ENCODE measurements at places on chromosomes 5 and 9. TPM values are rescaled to one million over a fixed set of nuclear protein-coding genes. Genes with fewer than 3 reads are reported as not detected.

DNA sequence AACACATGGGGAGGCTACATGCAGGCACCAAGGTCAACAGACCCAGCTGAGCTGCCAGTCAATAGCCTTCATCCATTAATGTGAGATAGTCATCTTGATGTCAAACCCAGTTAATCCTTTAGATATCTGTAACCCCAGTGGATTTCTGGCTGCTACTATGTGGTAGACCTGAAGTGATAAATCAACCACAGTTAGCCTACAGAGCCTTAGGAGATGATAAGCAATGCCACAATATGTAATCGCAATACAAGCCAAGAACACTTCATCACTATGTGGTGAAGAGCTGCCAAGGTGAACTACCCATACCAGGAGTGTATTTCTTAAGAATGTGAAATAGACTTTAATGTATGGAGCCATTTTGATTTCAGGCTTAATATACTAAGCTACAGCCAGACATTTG is 1175.5 kb downstream of the DTWD2 start:
- no peak for DNase-seq

DNA sequence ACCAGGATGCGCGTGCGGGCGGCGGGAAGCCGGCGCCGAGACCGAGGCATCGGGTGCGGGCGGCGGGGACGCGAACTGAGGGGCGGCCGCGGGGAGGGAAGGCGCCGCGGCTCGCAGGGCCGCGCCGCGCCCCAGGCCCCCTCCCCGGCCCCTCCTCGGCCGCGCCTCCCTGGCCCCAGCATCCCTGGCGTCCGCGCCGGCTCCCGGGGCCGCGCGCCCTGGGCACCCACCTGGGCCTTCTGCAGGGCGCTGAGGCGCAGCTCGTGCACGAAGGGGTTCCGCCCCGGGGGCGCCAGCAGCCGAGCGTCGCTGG is 324 bp downstream of the LPCAT1 start:
- DNase-seq: no peak

GRCh38 chr9:112531666-112532282 is 45.1 kb downstream of the KIAA1958 start:
- DNase-seq: no peak

DNA sequence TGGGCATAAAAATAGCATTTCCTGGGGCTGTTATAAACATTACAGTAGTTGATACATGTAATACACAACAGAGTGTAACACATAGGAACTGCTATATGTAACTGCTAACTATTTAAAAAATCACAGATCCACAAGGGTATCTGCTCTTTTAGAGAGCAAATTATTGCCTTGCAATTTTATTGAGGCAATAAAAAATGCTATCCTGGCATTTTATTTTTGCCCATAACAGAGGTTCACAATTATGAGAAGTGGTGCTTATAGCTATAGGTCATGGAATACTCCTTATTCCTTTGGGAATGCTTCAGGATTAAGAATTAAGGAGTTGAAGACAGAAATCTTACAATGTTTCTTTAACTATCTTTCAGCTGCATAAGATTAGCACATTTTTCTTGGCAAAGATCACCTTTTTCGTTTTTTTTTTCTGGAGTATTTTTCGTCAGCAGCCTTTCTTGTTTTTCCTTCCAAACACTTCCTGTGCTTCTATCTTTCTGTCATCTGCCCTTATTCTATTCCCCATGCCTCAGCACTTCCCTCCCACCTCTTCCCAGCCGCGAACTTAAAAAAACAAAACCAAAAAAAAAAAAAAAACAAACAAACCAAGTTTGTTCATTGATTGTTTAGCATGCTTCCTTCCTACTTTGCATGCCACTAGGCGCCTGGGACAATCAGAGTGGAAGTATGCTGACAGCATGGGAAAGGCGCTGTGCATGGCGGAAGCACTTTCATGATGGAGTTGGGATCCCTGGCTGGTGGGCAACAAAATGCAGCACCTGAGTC is 264.2 kb downstream of the MAST4 start:
- peak; percentile 25 for DNase-seq

- DNase-seq: no peak
Observed at GRCh38 chr9:98859941-98860340, 52.5 kb downstream of the GALNT12 start.

Gene CYLC2
- total RNA-seq: not detected

Gene SLCO4C1
- 0.06 TPM for total RNA-seq

All from heart left ventricle (tissue), 16 donors.